Fibroblast of skin of left quadriceps (primary cell): ENCODE measurements at places on chromosomes 11 and 22.

- DNase-seq = no peak
Measured at GRCh38 chr11:86230179-86230804, 14.3 kb upstream of the EED start.

DNA sequence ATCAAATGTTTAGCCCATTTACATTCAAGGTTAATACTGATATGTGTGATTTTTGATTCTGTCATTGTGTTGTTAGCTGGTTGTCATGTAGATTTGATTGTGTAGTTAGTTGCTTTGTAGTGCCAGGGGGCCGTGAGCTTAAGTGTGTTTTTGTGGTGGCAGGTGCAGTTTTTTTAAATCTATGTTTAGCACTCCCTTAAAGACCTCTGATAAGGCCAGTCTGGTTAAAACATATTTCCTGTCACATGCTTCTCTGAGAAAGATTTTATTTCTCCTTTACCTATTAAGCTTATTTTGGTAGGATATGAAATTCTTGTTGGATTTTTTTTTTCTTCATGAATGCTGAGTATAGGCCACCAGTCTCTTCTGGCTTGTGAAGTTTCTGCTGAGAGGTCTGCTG lies 540.6 kb downstream of the LUZP2 start:
- no peak for DNase-seq

- DNase-seq = no peak
Measured at GRCh38 chr11:98600103-98600502, 420.6 kb upstream of the CNTN5 start.

DNA sequence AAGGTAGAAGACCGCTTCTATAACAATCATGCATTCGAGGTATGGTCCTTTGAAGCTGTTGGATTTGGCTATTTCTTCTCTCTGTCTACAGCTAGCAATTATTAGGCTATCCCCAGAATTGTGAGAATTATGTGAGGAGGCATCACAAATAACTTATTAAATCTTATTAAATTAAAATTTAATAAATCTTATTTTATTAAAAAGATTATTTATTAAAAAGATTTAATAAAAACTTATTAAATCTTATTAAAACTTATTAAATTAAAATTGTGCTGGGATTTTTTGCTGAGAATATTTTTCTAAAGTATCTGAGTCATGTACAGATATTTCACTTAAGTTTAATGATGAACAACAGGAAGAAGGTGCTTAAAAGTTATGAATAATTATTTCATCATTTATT lies 7.7 kb downstream of the SPA17 start:
- no peak for DNase-seq

DNA sequence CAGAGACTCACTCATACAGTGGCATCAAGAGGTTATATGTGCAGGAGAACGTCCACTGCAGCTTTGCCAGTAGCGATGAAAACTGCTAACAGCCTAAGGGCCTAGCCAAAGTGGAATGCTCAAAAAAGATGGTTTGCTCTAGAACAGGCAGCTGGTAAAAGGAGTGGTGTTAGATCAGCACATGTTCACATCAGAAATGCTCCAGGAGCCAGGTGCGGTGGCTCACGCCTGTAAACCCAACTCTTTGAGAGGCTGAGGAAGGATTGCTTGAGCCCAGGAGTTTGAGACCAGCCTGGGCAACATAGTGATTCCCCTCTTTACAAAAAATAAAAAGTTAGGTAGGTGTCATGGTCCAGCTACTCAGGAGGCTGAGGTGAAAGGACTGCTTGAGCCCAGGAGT lies 10.3 kb upstream of the TFIP11 start:
- DNase-seq = no peak

- DNase-seq = no peak
Measured at GRCh38 chr11:69316956-69317355, 23.0 kb downstream of the MYEOV start.

DNA sequence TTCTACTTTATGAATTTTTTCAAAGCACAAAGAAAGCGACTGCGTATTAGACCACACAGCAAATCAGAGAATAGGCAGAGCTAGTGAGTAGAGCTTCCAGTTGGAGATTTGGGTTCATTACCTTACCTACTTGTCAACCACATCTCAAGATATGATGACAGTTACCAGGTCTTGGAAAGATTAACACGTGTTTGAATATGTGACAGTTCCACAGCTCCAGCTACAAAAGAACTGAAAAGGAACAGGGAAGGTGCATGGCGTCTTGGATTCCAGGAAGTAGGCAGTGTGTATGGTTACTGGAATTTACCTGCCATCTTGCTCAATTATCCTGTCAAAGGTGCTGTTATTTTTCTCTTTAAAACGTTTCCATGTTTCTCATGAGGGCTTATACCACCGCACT lies 5.3 kb downstream of the TIRAP start:
- no peak for DNase-seq

- DNase-seq = no peak
Measured at GRCh38 chr11:65797711-65798110, 10.8 kb downstream of the OVOL1 start.

GRCh38 chr11:28631148-28631547 lies 523.0 kb downstream of the METTL15 start:
- no peak for DNase-seq

DNA sequence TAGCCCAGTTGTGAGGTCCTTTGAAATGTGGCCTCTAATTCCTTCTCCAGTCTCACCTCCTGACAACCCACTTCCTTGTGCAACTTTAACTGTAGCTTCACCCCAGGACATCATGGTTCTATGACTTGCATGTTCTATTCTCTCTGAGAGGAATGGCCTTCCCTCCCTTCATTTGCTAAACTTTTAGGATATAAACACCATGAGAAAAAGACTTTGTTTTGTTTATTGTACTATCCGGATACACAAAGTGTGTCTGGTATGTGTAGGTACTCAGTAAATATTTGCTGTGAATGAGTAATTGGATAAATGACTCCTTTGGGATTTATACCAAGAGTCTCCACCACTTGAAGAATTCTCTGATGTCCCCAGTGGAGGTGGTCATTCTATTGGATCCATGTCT lies 547.6 kb downstream of the INSC start:
- no peak for DNase-seq

- no peak for DNase-seq
Measured at GRCh38 chr11:69076129-69076791, 27.5 kb downstream of the TPCN2 start.

DNA sequence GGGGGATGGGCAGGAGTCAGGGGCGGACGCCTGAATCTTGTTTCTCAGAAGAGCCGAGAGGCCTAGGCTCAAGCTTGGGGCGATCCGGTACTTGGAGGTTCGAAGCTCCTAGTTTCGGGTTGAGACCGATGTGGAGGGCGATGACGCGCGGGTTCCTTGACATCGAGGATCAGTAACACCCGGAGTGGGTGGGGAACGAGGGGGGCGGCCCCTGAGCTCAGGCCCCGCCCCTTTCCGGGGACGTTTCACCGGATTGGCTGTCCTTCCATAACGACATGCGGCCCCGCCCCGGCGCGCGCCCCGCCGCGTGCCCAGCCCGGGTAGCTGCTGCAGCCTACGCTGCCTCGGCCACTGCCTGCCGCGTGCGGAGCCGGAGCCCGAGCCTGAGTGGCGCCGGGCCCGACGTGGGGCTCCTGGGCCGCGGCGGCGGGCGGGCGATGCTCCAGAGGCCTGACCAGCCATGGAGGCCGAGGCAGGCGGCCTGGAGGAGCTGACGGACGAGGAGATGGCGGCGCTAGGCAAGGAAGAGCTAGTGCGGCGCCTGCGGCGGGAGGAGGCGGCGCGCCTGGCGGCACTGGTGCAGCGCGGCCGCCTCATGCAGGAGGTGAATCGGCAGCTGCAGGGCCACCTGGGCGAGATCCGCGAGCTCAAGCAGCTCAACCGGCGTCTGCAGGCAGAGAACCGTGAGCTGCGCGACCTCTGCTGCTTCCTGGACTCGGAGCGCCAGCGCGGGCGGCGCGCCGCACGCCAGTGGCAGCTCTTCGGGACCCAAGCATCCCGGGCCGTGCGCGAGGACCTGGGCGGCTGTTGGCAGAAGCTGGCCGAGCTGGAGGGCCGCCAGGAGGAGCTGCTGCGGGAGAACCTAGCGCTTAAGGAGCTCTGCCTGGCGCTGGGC lies at the start of gene CCDC85B:
Gene CCDC85B (plus strand): TSS at position 350 of the 895 bp plus-strand sequence. CDS start 111 bp downstream, at position 461.
- DNase-seq = peak; percentile 89

DNA sequence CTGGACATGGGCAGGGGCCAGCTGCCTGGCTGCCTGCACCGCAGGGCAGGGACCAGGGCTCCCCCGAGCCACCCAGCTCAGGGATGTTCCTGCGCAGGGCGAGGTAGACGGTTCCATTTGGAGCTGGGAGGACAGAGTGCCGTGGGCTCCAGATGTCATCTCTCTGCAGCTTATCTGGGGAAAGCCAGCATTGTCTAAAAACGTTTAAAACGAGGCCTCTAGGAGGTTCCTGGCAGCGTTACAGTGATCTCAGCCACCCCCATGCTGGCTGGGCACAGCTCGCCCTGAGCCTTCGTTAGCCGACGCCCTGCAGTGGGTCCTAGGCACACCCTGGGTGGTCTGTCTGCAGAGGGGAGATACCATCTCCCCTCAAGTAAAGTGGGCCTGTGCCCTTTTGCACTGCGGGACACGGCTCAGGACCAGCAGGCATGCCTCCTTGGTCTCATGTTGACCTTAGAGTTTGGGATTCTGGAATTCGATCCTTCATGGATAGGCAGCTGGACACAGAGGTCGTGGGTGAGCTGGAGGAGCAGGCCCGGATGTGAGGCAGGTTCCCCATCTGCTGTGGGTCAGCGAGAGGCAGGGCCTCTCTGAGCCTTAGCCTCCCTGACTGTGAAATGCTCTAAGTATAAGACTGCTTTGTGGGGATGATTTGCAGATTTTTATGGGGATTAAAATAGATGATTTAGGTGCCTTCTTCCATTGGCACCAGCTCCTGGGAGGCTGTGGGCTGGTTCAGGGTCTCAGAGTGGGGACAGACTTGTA lies 14.1 kb downstream of the SYNGR1 start:
- no peak for DNase-seq

DNA sequence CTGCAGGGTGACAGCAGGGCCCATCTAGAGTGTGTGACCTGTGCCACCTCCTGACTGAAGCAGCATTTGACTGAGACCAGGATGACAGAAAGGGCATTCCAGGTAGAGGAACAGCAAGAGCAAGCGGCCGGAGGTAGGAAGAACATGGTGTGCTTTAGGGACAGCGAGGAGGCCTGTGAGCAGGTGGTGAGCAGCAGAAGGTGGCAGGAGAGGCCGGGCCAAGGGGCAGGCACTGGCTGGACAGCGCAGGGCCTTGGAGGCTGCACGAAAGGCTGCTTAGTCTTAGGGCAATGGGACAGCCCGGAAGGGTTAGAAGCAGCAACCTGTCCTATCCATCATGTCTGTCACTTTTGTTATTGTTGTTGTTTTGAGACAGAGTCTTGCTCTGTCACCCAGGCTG lies 17.6 kb upstream of the LRRC32 start:
- no peak for DNase-seq

DNA sequence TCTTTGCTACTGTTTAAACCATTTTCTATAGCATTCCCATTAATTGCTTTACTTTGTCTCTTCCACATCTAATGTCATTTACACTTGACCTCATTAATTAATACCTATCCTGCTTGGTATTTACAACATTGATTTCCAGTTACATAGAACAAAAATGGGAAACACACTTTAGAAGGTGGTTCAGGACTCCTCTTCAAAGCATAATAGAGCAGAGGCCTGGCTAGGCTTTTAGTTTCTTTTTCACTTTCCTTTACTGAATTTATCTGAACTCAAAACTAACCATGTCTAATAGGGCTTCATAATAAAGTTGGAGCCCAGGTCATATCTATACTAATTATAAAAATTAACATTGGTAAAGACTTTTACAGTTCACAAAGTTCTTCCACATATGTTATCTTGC lies 648.0 kb upstream of the KIRREL3 start:
- DNase-seq = no peak
